ENCODE measurements at places on chromosomes 16 and 17.

- no peak for DNase-seq
Observed at GRCh38 chr17:49488612-49489011, 6.5 kb upstream of the NGFR start.

DNA sequence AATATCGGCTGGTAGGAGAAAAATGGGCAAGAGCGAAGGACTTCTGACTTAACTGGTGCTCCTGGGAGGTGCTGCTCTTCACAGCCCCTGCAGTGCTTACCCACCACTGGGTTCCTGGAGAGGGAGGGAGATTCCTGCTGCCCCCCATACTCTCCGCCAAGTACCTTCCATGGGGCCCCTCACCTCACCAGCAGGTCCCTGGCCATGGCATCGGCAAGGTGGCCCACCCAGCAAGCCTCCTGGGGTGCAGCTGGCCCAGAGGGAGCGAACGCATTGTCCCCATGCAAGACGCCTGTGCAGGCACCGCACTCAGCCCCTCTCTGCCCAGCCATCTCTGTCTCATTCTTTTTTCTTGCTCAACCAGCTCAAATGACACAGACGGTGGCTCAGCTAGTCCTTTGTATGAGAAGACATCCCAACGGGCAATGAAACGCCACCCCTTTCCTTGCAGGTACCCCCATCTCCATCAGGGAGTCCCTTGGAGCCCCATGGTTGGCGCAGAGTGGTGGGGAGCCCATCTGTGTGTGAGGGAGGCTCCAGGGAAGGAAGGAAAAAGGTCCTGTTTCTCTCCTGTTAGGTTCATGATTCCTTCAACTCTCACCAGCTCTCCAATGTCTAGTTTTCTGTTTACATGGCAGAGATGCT lies 9.6 kb upstream of the ALDH3A1 start:
- no peak for DNase-seq

- DNase-seq, result no peak
Observed at GRCh38 chr17:63931981-63932561, at the start of gene CD79B. TSS of gene CD79B (minus strand) at chr17:63932331. CDS start at chr17:63932261, 70 bp downstream.

- no peak for DNase-seq
Observed at GRCh38 chr17:68457168-68457538, at the start of gene WIPI1. TSS of gene WIPI1 (minus strand) at chr17:68457496. CDS start at chr17:68457421, 75 bp downstream.

- no peak for DNase-seq
Observed at GRCh38 chr17:81841866-81842265, 7.0 kb upstream of the PPP1R27 start.

DNA sequence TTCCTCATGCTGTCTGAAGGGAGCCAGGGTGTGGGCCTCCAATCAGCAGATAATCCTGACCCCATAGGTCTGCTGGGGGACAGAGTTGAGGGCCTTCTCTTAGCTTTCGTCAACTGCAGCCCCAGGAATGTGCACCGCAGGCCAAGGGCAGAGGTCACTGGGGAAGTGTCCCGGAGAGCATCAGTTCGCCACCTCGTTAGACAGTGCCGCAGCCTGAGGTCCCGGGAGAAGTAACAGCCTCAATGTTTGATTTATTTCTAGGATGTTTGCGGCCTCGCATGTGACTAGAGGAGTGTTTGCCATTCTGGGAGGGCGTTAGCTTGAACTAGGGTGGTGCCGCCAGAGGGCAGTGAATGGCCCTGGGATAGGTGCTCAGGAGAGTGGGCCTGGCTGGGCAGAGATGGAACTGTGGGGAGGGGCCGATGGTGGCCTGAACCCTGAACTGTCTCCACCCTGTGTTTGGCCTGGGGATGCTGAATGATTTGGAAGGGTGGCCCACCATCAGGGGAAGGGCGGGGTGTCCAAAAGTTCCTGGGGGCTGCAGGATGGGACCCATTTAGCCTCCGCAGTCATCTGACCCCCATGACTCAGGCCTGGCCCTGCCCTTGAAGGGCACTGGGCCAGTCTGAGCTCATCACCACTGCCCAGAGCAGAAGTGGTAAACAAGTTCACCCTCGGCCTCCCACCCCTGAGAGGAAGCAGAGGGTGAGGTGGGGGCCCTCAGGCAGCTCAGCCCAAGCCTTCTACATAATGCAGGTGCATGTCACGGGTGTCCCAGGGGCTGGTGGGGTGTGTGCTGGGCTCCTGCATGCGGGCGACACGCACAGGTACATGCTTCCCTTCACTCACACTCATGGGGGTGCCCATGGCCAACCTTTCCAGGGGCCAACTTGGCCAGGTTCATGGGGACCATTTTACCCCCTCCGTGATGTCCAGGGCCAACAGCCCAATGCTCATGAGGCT lies 12.4 kb upstream of the TAC4 start:
- DNase-seq, result no peak

DNA sequence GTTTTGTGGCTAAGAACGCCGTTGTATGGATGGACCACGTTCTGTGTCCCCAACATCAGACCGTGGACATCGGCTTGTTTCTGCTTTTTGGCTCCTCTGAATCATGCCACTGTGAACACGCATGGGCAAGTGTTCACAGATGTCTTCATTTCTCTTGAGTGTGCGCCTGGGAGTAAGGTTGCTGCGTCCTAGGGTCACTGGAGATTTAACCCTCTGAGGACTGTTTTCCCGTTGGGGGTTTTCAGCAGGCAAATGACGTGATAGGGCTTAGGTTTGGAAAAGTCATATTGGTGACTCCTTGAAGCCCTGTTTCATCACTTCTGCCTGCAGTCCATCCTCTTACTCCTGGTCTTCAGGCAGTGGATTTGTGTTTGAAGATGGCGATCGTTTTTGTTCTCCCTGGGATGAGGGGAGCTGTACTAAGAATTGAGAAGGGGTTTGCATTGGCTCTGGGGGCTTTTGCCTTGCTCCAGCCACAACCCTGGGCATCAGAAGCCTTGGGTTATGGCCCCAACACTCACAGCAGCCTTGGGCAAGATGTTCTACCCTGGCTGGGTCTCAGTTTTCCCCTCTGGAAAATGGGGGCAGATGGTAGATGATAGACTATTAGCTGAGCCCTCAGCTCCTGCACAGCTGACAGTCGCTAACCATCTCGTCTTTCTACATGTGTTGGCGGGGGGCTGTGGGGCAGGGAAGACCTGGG lies 67.2 kb upstream of the CIBAR2 start:
- no peak for DNase-seq
